ENCODE measurements at places on chromosomes 2 and 18. TPM values are rescaled to one million over a fixed set of nuclear protein-coding genes. Genes with fewer than 3 reads are reported as not detected.
A peak's percentile ranks its signal among the peaks of the same experiment; 100 is the strongest.

Gene SERPINB7
- total RNA-seq, result not detected

Gene IL1B
- total RNA-seq, result 0.27 TPM

Gene CFAP210
- 1.6 TPM for total RNA-seq

Gene TTC27
- 25.4 TPM for total RNA-seq

Gene NT5C1B
- not detected for total RNA-seq

Gene UGT1A5
- total RNA-seq, result 0.94 TPM

Gene CRYGC
- not detected for total RNA-seq

Gene IL36B
- total RNA-seq, result not detected

DNA sequence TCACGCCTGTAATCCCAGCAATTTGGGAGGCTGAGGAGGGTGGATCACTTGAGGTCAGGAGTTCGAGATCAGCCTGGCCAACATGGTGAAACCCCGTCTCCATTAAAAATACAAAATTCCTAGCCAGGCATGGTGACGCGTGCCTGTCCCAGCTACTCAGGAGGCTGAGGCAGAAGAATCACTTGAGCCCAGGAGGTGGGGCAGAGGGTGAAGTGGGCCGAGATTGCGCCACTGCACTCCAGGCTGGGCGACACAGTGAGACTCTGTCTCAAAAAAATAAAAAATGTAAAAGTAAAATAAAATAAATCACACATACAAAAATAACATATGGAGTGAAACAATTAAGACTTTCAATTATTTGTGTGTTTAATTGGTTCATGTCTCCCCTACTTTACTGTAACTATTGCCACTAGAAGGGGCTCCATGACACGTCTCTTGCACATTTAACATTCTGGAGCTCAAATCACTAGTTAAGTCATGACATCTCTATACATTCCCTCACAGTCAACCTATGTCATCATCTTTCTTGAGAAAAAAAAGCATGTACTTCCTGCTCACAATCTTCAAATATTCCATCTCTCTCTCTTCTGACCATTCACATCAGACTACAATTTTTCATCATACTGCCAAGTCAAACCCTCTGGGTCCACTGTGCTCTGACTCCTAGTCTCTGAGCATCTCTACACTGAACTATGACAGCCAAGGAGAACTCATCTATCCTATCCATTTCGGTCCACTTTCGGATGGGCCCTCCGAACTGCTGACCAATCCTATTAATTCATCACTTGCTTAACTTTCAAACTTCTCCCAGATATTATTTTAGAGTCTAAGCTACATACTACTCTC lies 6.7 kb downstream of the GFPT1 start:
- H3K27ac ChIP-seq, result no peak overlapping the region
- no peak overlapping the region for H3K4me3 ChIP-seq
- H3K36me3 ChIP-seq, result no peaks in the 10 kb centered on the region
- H3K27me3 ChIP-seq, result no peaks in the 10 kb centered on the region
- no peak for DNase-seq

- H3K4me1 ChIP-seq, result no peaks in the 10 kb centered on the region
- H3K4me3 ChIP-seq, result no peak overlapping the region
- H3K36me3 ChIP-seq, result no peaks in the 10 kb centered on the region
- H3K27me3 ChIP-seq, result no peaks in the 10 kb centered on the region
- H3K27ac ChIP-seq, result no peak overlapping the region
Measured at GRCh38 chr2:26927221-26927620, 43.2 kb upstream of the MAPRE3 start.

DNA sequence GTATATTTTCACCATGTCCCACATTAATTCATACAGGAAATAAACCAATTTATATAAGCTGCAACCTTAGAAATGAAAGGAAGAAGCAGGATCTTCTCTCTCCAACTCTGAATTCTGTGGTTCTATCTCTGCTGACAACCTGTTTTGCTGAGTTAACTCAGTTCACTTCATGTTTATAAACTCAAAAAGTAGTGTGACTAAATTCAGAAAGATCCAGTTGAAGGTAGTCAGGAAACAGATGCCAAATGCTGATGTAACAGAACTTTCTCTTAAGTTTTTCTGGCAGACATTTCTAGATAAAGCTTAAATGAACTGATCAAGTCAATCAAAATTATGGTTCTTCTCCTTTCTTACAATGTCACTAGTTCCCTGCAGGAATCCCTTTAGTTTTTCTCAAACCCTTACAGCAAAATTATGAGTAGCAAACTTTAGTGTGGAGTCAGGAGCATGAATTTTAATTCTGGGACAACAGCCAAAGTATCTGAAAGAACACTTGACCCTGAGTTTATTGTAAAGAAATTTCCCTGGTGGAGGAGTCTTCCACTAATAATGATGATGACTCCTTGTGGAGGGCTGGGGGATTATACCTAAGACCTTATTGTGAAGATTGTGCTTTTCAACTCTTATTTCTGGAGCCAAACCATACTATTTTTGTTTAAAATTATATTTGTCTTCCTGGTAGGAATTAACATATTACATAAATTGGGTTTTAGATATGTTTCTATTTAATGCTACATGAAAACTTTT lies 216.9 kb downstream of the MYO3B start:
- H3K27ac ChIP-seq, result no peak overlapping the region
- H3K27me3 ChIP-seq, result no peaks in the 10 kb centered on the region
- no peak overlapping the region for H3K4me3 ChIP-seq
- H3K36me3 ChIP-seq, result no peaks in the 10 kb centered on the region
- H3K4me1 ChIP-seq, result no peaks in the 10 kb centered on the region

GRCh38 chr2:226466589-226466988 lies 333.0 kb downstream of the IRS1 start:
- no peak for DNase-seq
- H3K27me3 ChIP-seq, result no peaks in the 10 kb centered on the region
- no peaks in the 10 kb centered on the region for H3K36me3 ChIP-seq
- H3K4me3 ChIP-seq, result no peak overlapping the region

DNA sequence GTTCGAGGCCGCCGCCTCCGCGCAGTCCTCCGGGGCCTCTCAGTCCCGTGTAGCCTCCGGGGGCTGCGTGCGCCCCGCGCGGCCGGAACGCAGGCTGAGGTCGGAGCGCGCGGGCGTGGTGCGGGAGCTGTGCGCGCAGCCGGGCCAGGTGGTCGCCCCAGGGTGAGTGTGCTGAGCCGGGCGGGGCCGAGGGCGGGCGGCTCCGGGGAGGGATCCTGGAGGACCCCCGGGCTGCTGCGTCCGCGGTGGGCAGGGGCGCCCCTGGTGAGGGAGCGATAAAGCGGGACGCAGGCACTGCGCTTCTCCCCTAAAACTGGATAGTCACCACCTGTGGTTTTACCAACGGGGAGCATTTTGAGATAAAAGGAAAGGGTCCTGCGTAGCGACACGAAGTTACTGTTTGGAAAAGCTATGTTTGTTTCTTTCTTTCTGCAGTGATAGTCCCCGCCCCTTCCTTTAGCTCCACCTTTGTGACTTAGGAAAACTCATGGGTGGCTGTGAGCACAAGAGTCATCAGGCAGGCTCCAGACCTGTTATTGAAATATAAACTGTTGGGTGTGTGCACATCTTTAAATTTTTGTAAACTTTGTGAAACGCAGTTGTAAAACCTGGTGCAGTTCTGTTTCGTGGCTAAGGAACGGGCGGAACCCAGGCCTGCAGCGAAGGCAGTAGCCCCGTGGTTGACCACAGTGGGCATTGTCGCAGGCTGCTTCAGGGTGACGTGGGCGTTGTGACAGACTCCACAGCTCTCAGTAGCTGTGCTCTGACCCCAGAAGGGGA lies 687 bp downstream of the CTDP1 start:
- H3K4me1 ChIP-seq, result peaks cover 23% of the 10 kb centered on the region
- H3K27ac ChIP-seq, result no peak overlapping the region
- no peaks in the 10 kb centered on the region for H3K27me3 ChIP-seq
- peak; percentile 69 for DNase-seq
- peak overlapping the region; percentile 96 for H3K4me3 ChIP-seq
- no peaks in the 10 kb centered on the region for H3K36me3 ChIP-seq

- no peak overlapping the region for H3K27ac ChIP-seq
- peaks cover 41% of the 10 kb centered on the region for H3K4me1 ChIP-seq
- H3K36me3 ChIP-seq, result no peaks in the 10 kb centered on the region
- no peak for DNase-seq
- no peak overlapping the region for H3K4me3 ChIP-seq
Measured at GRCh38 chr2:11742317-11742701, 4.1 kb upstream of the LPIN1 start.

GRCh38 chr2:109174214-109174613 lies 45.2 kb downstream of the SH3RF3 start:
- peaks cover 14% of the 10 kb centered on the region for H3K4me1 ChIP-seq
- H3K4me3 ChIP-seq, result no peak overlapping the region
- H3K27me3 ChIP-seq, result no peaks in the 10 kb centered on the region
- no peaks in the 10 kb centered on the region for H3K36me3 ChIP-seq
- H3K27ac ChIP-seq, result no peak overlapping the region

DNA sequence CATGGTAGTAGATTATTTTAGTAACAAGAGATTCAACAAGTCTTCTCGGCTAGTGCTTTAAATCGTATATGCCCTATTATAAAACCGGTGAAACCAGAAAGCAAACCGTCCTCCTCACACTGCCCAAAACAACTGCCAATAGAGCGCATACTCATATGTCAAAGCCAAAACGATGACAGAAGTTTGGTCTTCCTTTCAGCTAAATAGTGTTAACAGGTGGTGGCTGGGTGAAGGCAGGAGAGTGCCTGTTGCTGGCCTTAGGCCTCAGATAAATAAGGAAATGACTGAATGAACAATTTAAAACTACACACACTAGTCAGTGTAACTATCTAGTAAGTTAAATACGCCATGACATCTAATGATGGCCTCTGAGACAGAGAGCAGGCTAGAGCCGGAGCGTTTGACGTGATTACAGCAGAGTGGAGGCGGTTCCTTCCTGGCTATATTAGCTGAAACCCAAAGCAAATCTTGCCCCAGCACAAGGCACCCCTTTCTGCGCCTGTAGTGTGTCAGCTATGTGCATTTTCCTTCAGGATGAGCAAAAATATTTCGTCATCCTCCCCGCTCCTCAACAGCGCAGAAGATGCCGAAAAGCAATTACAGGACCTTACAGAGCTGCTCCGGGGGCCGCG lies 1.6 kb downstream of the LONRF2 start:
- no peaks in the 10 kb centered on the region for H3K27me3 ChIP-seq
- peaks cover 7% of the 10 kb centered on the region for H3K4me1 ChIP-seq
- peak overlapping the region; percentile 29 for H3K4me3 ChIP-seq
- DNase-seq, result no peak

- DNase-seq, result no peak
- no peaks in the 10 kb centered on the region for H3K4me1 ChIP-seq
- no peak overlapping the region for H3K4me3 ChIP-seq
- H3K27me3 ChIP-seq, result no peaks in the 10 kb centered on the region
- H3K27ac ChIP-seq, result no peak overlapping the region
Measured at GRCh38 chr18:35661483-35662146, 80.1 kb downstream of the GALNT1 start.

DNA sequence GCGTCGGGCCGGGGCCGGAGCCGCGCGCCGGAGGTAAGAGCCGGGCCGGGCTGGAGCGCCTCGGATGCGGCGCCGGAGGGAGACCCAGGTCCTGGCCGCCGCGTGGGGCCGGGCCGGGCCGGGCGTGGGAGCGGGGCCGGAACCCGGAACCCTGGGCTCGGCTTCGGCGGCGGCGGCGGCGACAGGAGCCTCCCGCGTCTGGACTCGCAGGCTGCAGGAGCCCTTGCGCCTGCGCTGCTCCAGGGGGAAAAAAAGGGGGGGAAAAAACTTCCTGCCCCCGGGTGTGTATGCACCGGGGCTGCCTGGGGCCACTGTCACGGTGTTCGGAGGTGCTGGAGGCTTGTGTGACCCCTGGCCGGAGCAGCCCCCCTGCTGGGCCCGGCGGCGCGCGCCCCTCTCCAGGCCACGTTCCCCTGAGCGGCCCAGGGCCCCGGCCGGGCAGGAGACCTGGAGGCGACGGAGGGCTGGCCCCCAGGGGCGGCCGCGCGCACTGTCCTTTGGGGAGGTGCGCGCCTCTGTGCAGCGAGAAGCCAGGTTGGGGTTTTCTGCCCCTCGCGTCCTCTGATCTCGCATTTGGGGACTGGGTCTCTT lies 864 bp downstream of the KLHL29 start:
- peak overlapping the region; percentile 21 for H3K4me3 ChIP-seq
- no peak for DNase-seq
- H3K27me3 ChIP-seq, result peaks cover 23% of the 10 kb centered on the region
- H3K4me1 ChIP-seq, result peaks cover 14% of the 10 kb centered on the region
- H3K27ac ChIP-seq, result no peak overlapping the region

GRCh38 chr2:217864963-217865772 lies 137.6 kb downstream of the TNS1 start:
- H3K27me3 ChIP-seq, result no peaks in the 10 kb centered on the region
- no peaks in the 10 kb centered on the region for H3K4me1 ChIP-seq
- H3K4me3 ChIP-seq, result no peak overlapping the region
- peaks cover 38% of the 10 kb centered on the region for H3K36me3 ChIP-seq

DNA sequence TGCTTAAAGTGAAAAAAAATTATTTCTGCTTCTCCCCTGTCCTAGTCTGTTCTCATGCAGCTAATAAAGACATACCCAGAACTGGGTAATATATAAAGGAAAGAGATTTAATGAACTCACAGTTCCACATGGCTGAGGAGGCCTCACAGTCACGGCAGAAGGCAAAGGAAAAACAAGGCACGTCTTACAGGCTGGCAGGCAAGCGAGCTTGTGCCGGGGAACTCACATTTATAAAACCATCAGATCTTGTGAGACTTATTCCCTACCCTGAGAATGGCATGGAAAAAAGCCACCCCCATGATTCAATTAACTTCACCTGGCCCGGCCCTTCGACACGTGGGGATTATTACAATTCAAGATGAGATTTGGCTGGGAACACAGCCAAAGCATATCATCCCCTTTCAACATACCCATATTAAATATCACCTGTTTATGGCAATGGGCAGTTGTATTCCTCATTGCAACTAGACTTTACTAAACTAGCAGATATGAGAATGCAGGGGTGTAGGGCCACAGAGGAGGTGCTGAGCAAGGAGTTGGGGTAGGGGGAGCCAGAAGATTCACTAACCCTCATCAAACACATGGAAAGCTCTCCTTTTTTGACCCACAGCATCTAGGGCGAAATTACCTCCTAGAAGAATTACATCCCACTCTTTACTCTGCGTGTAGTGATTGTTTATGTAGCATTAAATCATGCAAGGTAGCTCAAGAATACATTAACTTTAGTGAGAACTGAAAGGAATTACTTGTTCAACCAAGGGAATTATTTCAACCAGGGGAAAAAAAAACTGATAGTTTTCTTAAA lies 183.3 kb upstream of the DOK6 start:
- H3K4me1 ChIP-seq, result no peaks in the 10 kb centered on the region
- no peaks in the 10 kb centered on the region for H3K27me3 ChIP-seq
- no peak overlapping the region for H3K4me3 ChIP-seq
- H3K27ac ChIP-seq, result no peak overlapping the region
- no peak for DNase-seq

DNA sequence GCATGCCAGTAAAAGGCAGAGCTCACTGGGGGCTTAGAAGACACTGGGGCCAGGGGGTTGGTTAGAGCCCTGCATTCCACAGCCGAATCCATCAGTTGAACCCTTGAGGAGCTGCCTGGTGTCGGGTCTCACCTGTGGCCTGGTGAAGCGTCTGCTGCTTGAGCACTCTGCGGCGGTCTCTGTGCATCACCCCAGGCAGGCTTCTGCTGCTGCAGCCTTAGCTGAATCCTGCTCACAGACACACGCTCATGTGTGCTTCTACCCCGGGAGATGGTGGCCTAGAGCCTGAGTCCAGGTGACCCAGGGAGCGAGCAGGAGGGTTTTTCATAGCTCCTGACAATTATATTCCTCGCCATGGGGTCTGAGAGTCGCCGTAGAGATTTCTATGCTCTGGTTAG lies 192.1 kb downstream of the MGAT5 start:
- no peaks in the 10 kb centered on the region for H3K4me1 ChIP-seq
- H3K27me3 ChIP-seq, result no peaks in the 10 kb centered on the region
- no peak for DNase-seq
